Bone marrow (tissue), 2 donors: ENCODE measurements at places on chromosomes 12 and 14.
A peak's percentile ranks its signal among the peaks of the same experiment; 100 is the strongest.

- DNase-seq = no peak
Observed at GRCh38 chr14:64698903-64699302, 5.3 kb upstream of the PLEKHG3 start.

GRCh38 chr12:76922866-76923265 is 44.0 kb upstream of the CSRP2 start:
- no peak for DNase-seq

GRCh38 chr14:58666737-58667136 is 29.0 kb downstream of the DACT1 start:
- no peak for DNase-seq

DNA sequence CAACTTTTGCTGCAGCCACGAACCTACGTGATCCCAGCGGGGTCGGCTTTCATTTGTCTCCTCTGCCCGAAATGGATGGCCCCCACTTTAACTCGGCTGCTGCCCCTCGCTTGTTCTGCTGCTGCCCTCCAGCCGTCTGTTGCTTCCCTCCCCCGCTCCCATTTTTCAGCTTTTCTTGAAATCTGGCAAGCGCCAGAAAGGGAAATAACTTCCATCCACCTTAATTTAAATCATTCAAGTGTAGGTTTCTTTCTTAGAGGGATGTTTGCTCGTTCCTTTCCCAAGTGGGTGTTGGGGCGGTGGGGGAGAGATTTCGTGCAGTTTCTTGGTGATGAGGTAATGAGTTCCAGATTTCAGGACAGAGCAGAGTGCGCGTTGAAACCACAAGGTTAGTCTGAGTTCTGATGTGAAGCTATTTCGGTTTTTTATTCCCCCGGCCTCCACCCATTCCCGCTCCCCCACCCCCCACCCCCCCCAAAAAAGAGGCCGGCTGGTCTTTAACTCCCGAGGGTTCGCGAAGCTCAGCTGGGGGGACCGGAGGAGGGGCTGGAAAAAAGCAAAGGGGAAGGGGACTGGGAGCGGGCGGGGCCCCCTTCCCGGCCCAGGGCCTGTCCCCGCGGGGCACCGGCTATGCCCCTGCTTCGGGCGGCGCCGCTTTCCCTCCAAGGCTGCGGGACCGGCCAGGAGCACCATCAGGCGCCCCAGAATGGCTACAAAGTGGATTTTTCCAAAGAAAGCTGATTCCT is 2.2 kb upstream of the ZFP36L1 start:
- DNase-seq = no peak

GRCh38 chr12:100476013-100476751 is 2.5 kb downstream of the NR1H4 start:
- no peak for DNase-seq

- peak; percentile 81 for DNase-seq
Observed at GRCh38 chr12:6534945-6535696, 804 bp downstream of the GAPDH start.

DNA sequence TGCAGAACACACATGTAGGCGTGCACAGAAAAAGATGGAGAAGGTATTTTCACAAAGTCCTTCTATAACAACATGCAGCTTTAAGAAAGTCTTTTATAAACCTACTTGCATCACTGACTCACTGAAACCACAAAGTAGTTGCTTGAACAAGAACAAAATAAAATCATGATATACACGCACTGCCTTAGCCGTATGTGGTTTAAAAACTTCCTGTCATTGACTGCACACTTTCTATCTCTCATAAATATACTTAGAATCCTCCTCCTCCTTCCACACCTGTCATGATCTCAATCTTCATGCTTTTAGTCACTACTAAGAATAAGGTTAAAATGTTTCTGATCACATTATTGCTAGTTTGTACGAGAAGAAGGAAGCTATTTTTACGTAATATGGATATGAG is 31.8 kb upstream of the RAD51AP1 start:
- peak; percentile 54 for DNase-seq

GRCh38 chr12:104650541-104650940 is 193.8 kb downstream of the CHST11 start:
- no peak for DNase-seq
